ENCODE measurements at places on chromosomes 5 and 9.

DNA sequence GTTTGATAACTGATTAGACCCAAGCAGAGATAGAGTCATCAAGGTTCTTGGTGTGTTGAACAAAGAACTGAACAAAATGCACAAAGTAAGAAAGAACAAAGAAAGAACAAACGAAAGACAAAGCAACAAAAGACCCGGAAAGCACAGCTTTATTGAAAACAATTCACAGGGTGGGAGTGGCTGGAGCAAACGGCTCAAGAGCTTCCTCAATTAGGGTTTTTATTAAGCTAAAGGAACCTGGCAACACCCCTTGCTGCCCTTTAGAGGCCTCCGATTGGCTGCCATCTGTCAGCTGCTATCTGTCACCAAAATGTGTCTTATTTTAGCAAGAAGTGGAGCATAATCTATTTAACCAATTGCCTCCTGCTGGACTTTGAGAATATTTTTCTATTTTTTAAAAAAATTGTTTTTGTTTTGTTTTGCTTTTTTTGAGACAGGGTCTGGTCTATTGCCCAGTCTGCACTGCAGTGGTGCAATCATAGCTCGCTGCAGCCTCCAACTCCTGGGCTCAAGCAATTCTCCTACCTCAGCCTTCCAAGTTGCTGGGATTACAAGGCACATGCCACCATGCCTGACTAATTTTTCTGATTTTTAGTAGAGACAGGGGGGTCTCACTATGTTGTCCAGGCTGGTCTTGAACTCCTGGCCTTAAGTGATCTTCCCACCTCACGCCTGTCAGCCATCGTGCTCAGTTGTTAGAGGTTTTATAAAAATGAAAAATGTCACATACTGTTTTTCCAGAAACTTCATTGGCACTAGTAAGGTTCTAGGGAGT lies 7.7 kb upstream of the ABO start:
- no peak for DNase-seq

DNA sequence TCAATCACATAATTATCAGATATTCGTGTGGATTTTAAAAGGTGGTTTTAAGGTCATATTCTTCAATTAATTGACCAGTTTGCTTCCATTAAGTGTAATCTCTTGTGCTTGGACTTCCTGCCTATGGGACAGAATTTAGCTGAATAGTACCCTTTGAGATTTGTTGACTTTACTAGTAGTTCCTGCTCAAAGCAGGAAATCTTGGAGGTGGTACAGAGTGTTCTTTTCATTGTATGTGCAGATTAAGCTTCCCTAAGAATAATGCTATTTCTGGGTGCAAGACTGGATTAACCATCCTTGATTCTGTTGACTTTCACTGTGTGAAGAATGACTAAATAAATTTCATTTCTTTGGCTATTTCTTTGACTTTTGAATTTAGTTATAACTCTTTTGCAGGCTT lies 45.4 kb upstream of the ELL2 start:
- DNase-seq, result no peak

GRCh38 chr5:100861148-100861547 lies 41.9 kb downstream of the ST8SIA4 start:
- no peak for DNase-seq

DNA sequence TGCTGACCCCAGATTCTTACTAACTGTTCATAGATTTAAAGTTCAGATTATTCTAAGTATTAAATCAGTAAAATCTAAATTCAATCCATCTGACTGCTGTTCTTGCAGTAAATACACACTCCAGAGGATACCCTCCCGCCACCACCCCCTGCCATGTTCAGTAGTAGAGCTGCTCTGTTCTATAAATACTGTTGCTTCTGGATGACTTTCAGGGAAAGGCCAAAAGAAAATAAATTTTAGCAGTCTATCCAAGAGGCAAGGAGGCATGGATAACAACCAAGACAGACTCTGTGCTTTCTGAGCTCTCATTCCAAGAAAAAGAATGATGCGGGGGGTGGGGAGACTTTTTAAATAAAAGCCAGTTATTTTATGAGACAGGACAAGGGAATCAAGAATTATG lies 115.1 kb downstream of the ADAMTS6 start:
- DNase-seq, result no peak

GRCh38 chr9:98763986-98764745 lies 32.2 kb downstream of the ANKS6 start:
- no peak for DNase-seq

DNA sequence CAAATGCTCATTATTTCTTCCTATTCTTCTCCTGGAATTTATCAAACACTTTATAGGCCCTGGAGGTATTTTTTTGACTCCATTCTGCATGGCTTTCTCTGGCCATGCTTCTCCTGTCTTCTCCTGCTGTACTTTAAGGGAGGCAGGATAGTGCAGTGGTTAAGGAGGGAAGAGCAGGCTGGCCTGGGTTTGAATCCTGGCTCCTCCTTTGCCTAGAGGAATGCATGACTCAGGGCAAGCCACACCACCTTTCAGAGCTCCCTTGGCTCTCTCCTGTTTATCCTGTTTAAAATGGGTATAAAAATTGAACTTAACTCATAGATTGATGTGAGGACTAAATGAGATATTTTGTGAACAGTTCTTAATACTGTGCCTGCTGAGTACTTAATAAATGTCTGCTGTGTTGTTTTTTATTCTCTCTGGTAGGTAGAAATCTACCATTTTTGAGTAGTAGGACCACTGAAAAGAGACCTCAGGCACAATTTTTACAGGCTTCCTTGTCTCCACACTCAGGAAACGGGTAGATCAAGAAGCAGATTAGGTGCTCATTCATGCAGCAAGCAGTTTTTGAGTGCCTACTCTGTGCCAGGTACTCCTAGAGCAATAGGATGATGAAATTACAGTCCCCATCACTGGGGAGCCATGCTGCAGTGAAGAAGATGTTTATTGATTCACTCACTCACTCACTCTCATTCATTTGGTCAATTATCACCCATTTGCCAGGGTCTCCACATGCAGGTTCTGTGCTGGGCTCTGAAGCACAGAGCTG lies 32.7 kb upstream of the ARAP3 start:
- DNase-seq, result no peak

- no peak for DNase-seq
Measured at GRCh38 chr9:86978922-86979474, 31.7 kb upstream of the GAS1 start.

DNA sequence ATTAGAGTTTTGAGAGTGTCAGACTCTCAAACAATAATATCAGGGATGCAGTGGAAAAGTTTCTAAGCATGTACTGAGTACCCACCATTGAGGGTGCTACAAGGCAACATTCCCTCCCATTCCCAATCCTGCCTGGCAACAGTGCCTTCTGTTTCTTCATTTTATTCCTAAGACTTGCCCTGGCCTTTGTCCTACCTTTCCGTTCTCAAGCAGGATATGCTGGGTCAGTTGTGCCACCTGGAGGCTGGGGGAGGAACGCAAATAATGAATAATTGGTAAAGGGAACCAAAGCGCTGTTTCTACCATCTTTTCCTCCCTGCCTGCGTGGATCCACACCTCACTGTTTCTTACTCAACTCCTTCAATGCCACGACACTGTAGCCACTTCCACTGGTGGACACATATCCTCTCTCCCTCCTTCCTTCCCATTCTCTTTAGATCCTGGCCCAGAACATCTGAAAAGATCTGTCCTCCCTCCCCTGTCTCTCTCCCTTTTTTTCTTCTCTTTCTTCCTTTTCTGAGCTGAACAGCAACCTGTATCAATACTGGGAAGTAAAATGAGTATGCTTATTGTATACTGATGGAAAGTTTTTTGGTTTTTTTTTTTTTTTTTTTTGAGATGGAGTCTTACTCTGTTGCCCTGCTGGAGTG lies 149.5 kb downstream of the C9orf152 start:
- DNase-seq, result no peak

DNA sequence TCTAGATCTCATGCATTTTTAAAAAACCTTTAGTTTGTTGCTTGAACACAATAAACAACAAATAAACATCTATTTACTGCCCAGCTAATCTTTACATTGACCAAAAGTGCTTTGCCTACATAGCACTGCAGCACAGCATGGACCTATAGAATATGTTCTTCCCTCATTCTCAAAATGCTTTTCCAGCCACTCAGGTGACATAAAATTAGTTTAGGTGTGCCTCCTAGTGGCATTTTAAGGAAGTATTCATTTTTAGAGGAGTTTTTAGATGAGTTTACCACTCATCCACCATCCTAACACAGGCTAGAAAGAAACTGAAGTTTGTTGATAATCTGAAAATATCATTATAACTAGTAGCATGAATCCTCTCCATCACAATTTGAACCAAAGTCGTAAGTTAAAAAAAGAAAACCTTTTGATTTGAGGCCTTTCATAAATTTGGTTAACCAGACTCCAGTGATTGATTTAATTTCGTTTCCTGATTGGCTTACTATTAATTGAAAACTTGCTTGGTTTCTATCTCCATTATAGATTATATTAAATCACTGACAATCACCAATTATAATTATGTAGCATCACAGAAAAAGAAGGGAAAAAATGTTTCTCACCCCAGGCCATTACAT lies 12.6 kb downstream of the PLGRKT start:
- no peak for DNase-seq

- DNase-seq, result no peak
Measured at GRCh38 chr9:32403567-32404260, 19.3 kb downstream of the ACO1 start.

GRCh38 chr9:5799314-5799713 lies 33.6 kb downstream of the ERMP1 start:
- peak; percentile 32 for DNase-seq

GRCh38 chr5:10736808-10737207 lies 24.2 kb downstream of the DAP start:
- DNase-seq, result no peak

- no peak for DNase-seq
Measured at GRCh38 chr9:9764821-9765220, 848.0 kb downstream of the PTPRD start.

- DNase-seq, result no peak
Measured at GRCh38 chr5:55681301-55681700, 30.8 kb downstream of the SLC38A9 start.

DNA sequence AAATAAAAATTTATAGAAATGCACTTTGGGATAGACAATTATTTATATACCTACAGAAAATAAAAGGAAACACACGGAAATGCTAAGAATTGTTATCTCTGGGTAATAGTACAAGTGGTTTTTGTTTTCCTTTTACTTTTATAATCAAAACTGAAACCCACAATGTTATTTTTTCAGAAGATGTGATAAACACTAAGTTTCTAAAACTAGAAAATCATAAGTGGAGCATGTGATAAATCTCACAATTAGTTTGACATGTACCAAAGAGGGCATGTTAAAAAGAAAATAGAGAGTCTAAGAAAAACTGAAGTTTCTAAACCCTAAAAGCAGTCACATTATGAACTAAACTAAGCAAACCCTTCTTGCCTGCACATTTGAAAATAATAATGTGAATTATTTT lies 61.1 kb downstream of the OXCT1 start:
- no peak for DNase-seq

DNA sequence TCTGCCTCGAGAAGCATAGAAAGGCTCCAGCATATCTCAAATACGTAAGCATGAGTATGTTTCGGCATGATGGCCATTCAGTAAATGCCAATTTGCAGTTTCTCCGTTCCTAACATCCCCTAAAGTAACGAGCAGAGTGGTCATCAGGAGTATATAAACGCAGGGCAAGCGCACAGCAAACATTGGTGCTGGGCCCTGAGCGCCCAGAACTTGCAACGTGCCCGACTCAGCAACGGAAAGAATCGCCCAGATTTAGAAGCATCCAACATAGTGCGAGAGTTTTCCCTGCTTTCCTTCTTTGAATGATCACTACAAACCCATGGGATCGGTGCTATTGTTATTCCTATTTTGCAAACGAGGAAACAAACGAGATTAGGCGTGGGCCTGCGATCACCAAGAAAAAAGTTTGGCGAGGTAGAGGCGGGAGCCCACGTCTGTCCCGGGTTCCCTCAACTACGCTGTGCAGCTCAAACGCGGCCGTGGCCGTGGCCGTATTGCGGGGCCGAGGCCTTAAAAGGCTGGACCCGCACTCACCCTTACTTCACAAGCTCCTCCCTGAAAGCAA lies 505 bp downstream of the RPS14 start:
- DNase-seq, result no peak

Measured in NCI-H1694 (cell line).